ENCODE measurements at places on chromosomes 1 and 21.

DNA sequence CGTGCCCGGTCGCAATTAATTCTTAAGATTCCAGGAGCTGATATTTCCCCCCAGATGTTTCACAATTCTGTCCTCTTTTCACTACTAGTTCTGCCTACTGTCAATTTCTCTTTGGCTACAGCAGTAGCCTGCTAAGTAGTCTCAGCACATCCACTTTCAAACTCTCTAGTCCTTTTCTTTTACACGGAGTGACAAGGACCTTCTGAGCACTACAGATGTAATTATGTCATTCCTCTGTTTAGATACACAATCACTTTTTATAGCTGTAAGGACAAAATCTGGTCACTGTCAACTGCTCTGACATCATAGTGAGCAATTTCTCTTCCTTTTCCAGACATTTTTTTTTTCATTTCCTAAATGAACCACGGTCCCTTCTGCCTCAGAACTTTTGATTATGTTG is 421.7 kb upstream of the CHRM3 start:
- no peak for DNase-seq

DNA sequence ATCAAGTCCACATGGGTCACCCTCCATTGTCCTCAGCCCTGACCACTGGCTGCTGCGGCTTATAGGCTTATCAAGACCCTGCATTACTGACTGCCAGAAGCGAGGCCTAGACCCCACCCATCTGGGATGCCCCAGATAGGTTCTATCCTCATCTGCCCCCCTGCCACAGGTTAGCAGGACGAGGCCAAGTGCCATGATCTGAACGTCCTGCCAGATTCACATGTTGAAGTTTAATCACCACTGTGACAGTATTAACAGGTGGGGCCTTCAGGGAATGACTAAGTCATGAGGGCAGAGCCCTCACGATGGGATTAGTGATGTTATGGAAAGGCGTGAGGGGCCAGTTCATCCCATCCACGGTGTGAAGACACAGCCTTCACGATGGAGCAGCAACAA is 6.2 kb upstream of the CPLANE2 start:
- DNase-seq = no peak

DNA sequence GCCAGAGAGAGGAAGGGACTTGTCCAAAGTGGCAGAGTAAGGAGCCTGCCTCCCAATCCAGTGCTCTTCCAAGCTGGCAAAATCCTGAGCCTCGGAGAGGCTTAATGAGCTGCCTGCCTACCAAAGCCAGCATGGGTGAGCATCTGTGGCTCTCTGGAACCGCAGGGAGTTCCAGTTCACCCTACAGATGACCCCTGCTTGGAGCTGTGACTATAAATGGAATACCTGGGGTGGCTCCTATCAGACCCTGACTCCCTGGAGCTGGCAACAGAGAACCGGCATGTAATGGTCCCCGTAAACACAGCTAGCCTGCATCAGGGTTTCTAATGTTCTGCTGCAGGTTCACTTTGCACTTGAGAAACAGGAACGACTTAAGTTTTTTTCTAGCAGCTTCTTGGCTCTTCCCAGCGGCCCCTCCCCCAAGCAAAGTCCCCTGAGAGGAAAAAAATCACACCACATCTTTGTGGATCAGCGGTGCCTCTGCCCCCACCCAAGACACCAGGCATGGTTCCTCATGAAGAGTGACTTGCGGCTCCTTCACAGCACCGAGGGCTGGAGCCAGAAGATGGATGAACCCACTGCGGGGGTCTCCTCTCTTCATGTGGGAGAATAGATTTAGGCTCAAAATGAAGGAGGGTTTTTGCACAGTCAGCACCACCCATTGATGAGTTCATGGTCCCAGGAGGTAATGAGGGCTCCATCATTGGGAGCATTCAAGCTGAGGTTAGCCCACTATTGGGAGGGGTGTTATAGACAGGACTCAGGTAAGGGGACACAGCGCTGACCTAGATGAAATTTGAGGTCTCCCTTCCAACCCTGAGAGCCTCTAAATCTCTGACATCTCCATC is 79.0 kb downstream of the SYT2 start:
- no peak for DNase-seq

DNA sequence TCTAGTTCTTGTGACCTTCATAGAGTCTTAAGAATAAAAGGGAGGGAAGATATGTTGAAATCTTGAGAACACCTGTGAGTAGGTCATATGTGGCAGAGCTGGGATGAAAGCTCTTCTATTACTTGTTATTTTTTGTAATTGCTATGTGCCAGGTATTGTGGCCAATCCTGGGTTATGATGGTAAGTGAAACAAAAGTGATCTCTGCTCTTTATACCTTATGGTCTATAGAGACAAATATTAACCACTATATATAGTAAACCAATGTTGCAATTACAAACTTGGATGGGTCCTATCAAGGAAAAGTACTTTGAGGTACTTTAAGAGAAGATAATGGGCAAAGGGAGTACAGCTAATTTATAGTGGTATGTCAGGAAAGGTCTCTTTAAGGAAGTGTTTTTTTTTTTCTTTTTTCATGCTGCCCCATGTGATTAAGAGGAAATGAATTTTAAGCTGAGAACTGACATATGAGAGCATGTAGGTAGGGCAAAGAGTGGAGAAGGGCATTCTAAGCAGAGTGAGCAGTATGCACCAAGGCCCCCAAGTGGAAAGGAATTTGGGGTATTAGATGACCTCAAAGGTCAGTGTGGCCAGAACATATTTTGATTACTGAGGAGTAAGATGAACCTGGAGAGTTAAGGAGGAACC is 43.3 kb downstream of the POU2F1 start:
- DNase-seq = no peak

- no peak for DNase-seq
These were observed 204.4 kb downstream of the APP start for GRCh38 chr21:25965951-25966707.

DNA sequence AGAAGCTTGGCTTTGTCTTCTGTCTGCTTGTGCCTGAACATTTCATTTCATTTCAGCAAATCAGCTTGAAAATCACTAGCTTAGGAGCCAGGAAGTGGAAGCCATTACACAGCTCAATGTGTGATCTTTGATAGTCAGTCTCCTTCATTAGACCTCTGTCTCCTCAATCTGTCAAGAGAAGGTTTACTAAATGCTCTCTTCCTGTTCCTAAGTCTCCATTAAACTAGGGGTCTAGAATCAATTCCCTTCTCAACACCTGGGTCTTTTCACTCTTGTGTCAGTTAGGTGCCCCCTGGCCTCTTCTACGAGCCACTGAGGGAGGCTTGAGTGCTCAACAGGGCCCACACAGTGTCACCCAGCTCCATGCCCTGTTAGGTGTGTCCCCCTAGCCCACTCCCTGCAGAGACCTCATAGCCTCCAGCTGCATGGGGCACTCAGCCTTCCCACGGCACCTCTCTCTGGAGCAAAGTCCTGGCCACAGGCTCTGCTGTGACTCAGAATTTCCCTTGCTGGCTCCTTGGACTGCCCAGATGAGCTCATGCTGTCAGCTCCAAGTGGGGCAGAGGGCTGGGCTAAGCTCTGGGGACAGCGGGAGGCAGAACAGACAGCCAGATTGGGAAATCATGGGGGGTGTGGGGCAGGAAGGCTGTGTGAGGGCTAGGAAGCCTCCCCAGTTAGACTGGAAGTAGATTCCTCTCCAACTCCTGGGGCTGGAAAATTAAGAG is 115.7 kb upstream of the IPO9 start:
- no peak for DNase-seq

DNA sequence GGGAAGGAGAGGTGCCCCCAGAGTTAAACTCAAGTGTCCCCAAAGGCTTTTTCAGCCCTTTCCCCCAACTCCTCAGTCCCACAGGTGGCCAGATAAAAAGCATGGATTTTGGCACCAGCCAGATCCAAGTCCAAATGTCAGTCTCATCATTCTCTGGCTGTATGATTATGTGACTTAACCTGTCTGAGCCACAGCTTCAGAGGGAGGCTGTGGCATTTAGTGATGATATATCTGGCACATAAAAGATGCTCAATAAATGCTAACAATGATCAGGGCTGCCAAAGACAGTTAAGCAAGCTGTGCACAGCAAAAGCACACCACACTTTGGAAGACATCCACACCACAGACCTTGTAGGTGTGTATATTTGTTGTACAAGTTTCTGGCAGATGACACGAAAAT is 5.6 kb upstream of the PADI3 start:
- DNase-seq = no peak

- no peak for DNase-seq
These were observed 882.2 kb upstream of the B3GALT2 start for GRCh38 chr1:194068446-194069167.

DNA sequence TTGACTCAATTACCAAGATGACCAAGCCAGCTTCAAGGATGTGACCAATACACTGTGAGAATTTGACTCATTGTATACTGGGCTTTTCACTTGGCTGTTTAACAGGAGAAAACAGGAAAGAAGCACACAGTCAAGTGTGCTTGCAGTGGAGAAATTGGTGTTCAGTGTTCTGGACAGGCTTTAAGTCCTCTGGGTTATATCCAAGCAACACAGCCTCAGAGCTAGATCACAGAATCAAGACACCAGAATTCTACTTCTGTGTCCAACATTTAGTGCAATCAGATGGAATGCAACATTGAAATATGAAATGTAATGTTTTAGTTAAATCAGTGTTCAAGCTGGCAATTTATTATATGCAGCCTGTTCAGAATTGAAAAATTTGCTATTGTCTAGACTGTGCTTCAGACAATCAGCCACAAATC is 694.4 kb downstream of the LTN1 start:
- no peak for DNase-seq

GRCh38 chr1:241095847-241096246 is 261.2 kb downstream of the RGS7 start:
- no peak for DNase-seq

DNA sequence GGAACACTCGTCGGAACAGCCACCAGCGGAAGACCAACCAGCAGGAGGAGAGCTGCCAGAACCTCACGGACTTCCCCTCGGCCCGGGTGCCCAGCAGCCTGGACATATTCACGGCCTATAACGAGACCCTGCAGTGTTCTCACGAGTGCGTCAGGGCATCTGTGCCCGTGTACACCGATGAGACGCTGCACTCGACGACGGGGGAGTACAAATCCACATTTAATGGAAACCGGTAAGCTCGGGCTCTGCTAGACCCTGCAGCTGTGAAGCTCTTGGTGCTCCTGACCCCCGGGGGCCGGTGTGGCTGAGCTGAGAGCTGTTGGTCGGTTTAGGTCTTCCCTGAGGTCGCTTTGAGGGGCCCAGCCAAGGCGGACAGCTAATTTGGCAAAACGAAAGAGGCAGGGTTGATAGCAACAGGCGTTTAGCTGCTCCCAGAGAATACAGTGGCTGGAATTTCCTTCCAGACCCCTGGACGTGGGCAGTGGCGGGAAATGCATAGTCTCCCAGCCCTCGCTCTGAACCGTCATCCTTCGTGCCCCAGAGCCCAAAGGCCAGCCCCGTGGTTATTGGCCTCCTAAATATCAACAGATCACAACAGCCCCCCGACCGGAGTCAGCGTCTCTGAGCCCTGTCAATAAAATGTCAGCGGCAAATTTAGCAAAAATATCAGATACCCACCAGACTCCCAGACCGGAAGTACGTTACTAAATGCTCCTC is 118.0 kb downstream of the AJAP1 start:
- no peak for DNase-seq

DNA sequence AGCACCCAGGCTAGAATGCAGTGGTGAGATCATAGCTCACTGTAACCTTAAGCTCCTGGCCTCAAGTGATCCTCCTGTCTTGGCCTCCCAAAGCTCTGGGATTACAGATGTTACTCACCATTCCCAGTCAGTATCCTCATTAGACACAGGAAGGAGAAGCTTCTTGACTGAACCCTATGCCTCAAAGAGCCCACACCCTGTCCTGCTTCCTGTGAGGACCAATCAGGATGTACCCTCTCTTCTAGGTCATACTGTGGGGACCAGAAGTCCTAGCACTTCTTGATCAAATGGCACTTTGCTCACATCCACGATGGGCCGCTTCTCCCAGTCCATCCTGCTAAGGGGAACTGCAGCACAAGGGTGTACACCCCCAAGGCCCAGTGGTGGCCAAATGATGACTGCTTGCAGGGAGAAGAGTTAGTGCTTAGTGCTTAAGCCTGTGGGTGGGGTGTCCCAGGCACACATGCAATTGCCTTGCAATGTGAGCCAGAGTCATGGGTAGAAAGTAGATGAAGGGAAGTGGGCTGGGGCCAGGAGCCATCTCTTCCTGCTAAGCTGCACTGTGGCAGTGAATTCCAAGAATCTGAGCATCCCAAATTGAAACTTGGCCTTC is 9.8 kb downstream of the CD34 start:
- no peak for DNase-seq

GRCh38 chr1:30834253-30834652 is 74.3 kb downstream of the SDC3 start:
- no peak for DNase-seq

DNA sequence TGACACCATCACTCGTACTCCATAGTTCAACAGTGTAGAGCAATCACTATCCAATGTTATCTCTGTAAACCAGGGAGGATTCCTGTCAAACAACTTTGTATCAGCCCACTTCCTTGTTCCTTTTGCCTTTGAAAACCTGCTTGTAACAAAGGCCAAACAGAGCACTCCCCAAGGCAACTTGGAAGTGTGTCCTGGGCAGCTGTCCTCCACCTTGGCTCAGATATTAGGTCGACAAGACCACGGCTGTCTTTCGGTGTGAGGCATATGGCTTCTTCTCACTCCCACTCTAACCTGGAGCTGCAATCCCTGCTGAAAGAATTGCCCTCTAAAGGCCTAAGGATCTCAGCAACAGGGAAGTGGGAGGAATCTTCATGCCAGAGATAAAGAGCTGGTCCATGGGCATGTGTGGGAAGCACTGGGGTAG is 66.7 kb downstream of the ITPKB start:
- DNase-seq = no peak

GRCh38 chr1:36913484-36914060 is 120.7 kb downstream of the GRIK3 start:
- no peak for DNase-seq

GRCh38 chr21:25457411-25457810 is 149.9 kb downstream of the MRPL39 start:
- DNase-seq = no peak

DNA sequence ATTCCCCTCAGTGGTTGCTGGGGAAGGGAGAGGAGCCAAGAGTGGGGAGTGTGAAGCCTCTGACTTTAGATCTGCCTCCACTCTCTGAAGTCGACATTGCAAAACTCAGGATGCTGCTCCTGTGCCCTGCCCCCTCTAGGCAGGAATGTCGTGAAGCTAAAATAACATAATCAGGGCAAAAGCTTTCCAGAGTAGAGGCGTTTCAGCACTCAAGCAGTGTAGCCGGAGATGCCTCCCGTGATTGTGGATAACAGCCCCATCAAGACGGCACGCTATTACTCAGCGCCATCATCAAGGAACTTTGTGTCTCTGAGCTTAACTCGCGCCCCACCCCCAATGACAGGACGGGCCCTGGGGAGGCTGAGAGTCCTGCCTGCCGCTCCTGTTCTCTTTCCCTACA is 60.0 kb downstream of the FBXO2 start:
- no peak for DNase-seq

Data from stimulated activated CD8-positive, alpha-beta memory T cell treated with anti-CD3 and anti-CD28 coated beads, Interleukin-7, amount 100 ng/mL, for 1 hour (primary cell).